ENCODE measurements at places on chromosomes 4 and X.

- no peak for DNase-seq
These were observed 34.0 kb downstream of the HSD17B11 start for GRCh38 chr4:87356832-87357526.

GRCh38 chr4:82898322-82899243 is 2.0 kb upstream of the THAP9 start:
- no peak for DNase-seq

- DNase-seq: no peak
These were observed 153.9 kb downstream of the KDR start for GRCh38 chr4:54971474-54971950.

GRCh38 chr4:100581337-100581736 is 63.5 kb upstream of the EMCN start:
- no peak for DNase-seq

GRCh38 chrX:13469963-13470684 is 99.3 kb upstream of the EGFL6 start:
- no peak for DNase-seq

DNA sequence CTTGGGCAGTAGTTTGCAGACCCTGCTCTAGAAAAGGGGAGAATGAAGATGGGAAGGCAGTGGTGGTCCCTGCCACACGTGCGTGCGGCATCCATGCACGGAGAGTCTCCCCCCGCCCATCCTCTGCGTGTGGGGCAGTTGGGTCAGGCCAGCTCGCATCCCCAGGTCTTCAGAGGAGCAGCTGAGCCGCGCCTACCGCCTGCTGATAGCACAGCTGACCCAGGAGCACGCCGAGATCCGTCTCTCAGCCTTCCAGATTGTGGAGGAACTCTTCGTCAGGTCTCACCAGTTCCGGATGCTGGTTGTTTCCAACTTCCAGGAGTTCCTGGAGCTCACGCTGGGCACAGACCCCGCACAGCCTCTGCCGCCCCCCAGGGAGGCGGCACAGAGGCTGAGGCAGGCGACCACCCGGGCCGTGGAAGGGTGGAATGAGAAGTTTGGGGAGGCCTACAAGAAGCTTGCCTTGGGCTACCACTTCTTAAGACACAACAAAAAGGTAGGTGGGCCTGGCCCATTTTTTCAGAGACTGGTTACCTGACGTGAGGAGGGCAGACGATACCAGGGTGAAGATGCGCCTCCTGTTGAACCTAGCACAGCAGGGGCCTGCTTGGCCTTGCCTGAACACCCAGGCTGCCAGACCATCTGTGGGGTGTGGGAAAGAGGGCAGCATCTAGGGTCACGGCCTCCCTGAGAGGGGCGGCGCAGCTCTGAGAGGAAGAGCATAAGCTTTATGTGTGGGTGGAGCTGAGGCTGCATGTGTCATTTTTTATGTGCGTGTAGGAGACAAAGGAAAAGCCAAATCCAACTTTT is 2.6 kb downstream of the UVSSA start:
- DNase-seq: no peak

- DNase-seq: no peak
These were observed 49.2 kb downstream of the EDNRA start for GRCh38 chr4:147530134-147530533.

GRCh38 chr4:55326629-55327028 is 19.4 kb upstream of the SRD5A3 start:
- DNase-seq: no peak

GRCh38 chrX:5695971-5696370 is 532.7 kb downstream of the NLGN4X start:
- DNase-seq: no peak

GRCh38 chrX:17464194-17464593 is 89.2 kb downstream of the NHS start:
- no peak for DNase-seq

DNA sequence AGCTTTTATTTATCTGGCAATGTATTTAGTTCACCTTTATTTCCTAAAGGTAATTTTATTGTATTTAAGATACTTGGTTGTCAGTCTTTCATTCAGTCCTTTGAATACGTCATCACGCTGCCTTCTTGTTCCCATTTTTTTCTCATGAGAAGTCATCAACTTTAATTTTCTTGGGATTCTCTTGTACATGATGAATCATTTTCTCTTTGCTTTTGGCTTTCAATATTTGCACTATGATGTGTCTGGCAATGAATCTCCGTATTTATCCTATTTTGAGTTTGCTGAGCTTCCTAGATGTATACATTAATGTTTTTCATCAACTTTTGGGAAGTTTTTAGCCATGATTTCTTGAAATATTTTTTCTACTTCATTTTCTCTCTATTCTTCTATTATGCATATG is 28.4 kb downstream of the CLDN2 start:
- no peak for DNase-seq

DNA sequence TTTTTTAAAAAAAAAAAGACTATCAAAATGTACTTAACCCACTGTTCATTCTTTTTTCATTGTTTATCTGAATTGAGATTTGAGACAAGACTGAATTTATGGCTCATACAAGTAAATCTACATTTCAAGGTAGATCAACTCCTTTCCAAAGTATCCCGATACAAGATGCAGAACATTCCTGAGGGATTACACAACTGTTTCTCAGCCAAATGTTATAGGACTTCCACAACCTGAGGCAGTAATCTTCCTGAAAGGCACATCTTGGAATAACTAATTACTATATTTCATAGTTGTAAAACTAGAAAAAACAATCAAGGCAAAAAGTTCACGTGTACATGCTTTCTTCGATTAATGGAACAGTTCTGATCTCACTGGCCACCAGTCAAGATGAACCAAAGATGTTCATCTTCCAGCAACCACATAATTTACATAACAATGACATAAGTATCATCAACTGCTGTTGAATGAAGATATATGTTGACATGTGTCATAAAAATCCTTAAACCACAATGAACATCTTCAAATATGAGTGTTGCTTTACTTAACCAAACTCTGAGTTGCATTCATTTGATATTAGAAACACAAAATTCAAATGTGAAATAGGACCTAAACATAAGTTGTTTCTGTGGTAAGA is 225.2 kb upstream of the DKK2 start:
- DNase-seq: no peak

DNA sequence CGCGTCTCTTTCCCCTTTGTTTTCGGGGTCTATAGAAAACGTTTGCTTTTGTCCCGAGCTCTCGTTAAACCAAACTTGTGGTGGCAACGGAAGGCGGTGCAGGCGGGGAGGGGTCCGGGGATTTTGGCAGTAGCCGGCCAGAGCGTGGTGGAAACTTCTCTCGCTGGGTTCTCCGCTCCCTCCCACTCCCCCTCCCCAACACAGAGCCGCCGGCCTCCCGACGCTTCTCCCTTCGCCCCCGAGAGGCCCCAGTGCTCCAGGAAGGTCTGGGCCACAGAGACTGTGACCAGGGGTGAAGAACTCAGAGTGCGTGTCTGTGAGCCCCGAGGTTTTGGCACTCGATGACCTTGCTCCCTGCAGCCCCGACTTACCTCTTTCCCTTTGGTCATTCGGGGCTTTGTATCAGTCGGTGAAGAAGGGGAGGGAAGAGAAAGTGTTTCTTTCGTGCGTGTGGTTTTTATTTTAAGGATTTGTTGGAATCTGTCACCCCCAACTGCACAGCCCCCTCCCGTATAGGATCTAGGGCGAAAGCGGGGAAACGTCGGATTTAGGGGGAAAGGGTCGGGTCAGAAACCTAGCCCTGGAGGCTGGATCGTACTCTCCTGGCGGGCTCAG is 9.0 kb upstream of the BCOR start:
- DNase-seq: no peak

- no peak for DNase-seq
These were observed 14.0 kb upstream of the SHROOM4 start for GRCh38 chrX:50827996-50828395.

- DNase-seq: no peak
These were observed 53.2 kb downstream of the ARHGAP10 start for GRCh38 chr4:147785129-147785528.

DNA sequence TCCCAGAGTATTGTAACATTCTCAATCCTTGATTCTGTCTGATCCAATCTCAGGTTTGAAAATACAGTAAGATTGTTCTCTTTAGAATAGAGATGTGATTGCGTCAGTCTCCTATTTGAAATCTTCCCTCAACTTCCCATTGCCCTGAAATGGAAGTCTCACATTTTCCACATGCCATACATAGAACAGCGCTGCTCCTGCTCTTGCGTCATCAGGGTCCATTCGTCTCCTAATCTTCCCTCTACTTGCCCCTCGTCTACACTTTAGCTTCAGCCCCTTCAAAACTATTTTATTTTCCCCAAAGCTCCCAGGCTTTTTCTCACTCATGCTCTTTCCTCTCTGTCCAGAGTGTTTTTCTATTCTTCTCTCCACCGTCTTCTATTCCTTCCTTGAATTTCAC is 301.7 kb upstream of the MAGEB2 start:
- DNase-seq: no peak

GRCh38 chr4:48234575-48234974 is 35.1 kb downstream of the TEC start:
- DNase-seq: no peak

GRCh38 chrX:10589098-10589497 is 31.3 kb downstream of the MID1 start:
- DNase-seq: no peak

GRCh38 chr4:182189103-182189878 is 53.9 kb upstream of the TENM3 start:
- DNase-seq: no peak

DNA sequence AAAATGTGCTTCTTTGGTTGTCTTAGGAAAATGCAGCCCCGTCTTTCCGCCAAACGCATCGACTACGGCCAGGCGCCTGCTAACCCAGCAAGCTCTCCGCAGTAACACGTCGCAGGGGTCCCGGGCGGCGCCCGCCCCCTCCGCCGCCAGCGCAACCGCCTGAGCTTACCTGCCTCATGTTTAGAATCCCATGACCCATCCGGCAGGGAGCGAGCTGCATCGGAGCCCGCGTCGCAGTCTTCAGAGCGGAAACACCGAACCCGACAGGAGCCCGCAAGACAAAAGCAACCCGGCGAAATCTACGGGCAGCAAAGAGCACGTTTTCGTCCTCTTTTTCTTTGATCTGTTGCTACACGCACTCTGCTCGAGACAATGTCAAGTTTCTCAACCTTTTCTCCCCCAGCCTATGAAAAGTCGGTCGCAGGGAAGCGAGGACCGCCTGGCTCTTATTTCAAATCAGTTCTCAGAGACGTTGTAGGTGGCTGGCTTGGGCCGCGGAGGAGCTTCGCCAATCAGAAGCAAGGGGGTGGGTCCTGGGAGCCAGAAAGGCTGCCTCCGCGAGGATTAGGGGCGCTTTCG is at the start of gene MID1:
MID1 (minus strand) TSS at position 465 of the 579 bp plus-strand sequence. CDS start 53,038 bp downstream, outside the sequence.
- peak; percentile 8 for DNase-seq

DNA sequence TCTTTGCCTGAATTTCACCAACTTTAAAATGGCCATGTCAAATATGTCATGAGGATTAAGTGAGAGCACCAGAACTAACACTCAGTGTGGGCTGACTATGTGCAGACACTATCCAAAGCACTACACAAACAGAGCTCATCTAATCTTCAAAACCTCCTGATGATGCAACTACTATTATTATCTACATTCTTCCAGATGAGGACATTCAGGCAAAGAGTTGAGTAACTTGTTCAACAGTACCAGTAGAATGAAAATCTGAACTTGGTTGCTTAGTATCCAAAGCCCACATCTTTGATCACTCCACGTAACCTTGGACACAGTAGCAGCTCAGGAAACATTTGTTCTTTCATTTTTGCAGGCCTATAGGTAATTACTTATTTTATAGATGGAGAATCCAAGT is 90.1 kb downstream of the ATP8A1 start:
- no peak for DNase-seq

DNA sequence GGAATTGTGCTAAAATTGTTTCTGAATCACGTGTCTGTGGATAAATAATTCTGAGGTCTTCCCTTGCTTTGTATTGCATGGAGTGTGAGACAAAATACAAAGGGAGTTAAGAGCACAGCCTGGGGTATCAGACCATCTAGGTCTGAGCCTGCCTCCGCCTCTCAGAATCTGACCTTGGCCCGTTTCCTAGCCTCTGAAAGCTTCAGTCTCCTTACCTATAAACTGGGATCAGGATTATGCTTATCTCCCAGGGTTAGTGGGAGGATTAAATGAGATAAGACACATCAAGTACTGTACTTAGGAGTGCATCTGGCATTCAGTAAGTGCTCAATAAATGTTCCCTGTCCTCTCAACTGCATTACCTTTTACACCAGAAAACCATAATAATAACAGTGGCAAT is 140.6 kb upstream of the TENM3 start:
- no peak for DNase-seq

DNA sequence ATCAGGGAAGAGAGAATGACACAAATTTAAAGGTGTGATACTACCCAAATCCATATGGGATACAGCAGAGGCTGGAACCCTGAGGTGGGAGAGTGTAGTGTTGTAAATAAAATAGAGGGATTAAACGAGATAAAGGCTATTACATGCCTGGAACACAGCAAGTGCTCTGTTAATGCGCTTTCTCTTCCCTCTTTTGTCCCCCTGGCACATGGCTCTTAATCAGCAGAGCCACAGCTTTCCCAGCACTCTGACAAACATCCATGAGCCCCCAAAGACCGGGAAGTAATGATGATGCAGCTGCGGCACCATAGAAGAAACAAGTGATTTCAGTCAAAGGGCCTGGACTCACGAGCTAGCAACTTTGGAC is 85.9 kb downstream of the RASL11B start:
- DNase-seq: no peak

- no peak for DNase-seq
These were observed 3.1 kb upstream of the CSN3 start for GRCh38 chr4:70239131-70239883.

DNA sequence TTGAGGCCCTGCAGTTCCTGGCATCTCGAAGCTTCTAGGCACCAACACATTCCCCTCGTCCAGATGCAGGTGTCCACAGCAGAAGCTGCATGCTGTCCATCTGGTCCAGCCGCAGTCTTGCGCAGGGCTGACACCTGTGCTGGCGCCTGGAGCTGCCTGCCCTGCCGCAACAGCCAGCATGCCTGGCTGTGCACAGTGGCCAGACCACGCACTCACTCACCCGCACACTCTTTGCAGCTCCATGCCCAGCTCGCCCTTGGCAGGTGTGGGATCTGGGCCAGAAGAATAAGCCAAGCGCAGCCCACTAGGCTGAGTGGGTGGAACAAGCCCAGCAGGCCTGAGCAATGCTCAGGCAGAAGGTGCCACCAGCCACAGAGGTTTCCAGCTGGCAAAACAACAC is 125.6 kb downstream of the PARM1 start:
- no peak for DNase-seq

- no peak for DNase-seq
These were observed 40.1 kb downstream of the WFS1 start for GRCh38 chr4:6309777-6310176.

GRCh38 chrX:20531667-20532066 is 265.0 kb upstream of the RPS6KA3 start:
- DNase-seq: no peak

GRCh38 chrX:110955706-110956105 is 140.3 kb upstream of the PAK3 start:
- DNase-seq: no peak

GRCh38 chrX:43805579-43805978 is 76.7 kb downstream of the MAOB start:
- no peak for DNase-seq

DNA sequence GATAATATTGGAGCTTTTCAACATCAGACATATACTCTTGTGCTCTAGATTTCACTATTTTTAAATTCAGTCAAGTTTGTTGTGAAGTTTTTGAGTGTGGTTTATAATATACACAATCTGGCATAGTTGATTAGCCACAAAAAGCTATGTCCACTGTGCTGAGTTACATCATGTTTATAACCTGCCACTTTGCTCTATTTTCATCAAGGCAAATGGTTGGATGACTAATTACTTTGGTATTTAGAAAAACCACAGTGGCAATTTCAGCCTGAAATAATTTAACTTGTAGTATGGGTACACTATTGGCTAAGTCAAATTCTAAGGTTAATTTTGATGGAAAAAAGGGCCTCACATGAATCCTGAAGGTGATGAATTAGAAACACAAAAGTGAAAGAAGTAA is 262.6 kb downstream of the C4orf33 start:
- no peak for DNase-seq
